ENCODE measurements at places on chromosomes 2 and 18. TPM values are rescaled to one million over a fixed set of nuclear protein-coding genes. Genes with fewer than 3 reads are reported as not detected.

DNA sequence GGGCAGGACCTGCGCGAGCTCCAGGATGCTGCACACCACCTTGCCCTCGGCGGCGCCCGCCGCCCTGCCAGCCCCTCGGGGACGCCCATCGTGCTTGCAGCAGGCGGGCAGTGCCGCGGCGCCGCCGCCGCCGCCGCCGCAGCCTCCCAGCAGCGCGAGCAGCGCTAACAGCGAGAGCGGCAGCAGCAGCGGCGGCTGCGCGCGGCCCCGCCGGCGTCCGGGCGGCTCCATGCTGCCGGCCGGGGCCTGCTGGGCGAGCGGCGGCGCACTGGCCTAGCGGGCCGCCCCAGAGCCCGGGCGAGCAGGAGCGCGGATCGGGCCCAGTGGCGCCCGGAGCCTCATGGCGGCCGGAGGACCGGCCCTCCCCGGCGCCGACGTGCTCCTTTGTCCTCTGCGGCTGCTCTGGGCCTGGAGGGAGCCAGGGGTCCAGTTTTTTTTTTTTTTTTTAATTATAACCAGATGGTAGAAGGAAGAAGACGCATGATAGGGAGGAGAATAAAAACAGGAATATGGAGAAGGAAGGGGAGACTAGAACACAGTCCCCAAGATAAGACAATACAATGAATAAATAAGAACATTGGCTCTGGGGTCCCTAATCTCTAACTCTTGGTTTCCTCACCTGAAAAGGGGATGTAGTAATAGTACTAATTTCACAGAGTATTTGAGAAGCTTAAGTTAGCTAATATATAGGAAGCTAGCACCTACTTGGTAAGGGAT lies 17.1 kb upstream of the ANKRD62 start:
- no peak for DNase-seq

Gene PLA2R1
- total RNA-seq = not detected

GRCh38 chr2:236526455-236527158 lies 43.0 kb upstream of the ACKR3 start:
- no peak for DNase-seq

Gene GLI2
- 1.2 TPM for total RNA-seq

GRCh38 chr18:48696218-48696617 lies 157.4 kb downstream of the CTIF start:
- DNase-seq = no peak

DNA sequence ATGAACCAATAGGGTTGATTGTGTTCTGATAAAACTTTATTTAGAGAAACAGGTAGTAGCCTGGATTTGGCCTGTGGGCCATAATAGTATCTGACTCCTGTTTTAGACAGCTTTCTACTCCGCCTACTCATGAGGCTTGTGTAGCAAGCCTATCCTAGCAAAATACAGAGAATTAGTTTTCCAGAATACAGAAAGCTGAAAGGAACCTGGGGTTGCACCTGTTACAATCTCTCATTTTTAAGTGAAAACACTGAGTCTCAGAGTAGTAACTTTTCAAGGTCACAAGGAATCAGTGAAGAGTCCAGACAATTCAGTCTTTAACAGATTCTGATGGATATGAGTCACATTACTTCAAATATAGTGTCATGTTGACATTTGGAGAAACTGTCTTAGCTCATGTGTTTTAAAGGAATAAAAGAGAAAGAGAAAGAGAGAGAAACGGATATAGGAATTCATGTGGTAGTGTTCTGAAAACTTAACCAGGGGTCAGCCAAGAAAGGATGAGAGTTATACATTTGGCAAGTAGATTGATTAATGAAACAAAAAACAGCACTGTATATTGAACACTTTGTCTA lies 17.0 kb downstream of the ARHGAP28 start:
- DNase-seq = no peak

Gene CD28
- 52.7 TPM for total RNA-seq

GRCh38 chr2:118696786-118697465 lies 150.5 kb downstream of the EN1 start:
- DNase-seq = no peak

GRCh38 chr2:110115291-110116032 lies at the start of gene MALL:
Gene MALL, minus strand, starts transcription at chr2:110115822. Its CDS starts 30 bp downstream, at chr2:110115792.
- DNase-seq = no peak

Gene AQP12B
- total RNA-seq = not detected

DNA sequence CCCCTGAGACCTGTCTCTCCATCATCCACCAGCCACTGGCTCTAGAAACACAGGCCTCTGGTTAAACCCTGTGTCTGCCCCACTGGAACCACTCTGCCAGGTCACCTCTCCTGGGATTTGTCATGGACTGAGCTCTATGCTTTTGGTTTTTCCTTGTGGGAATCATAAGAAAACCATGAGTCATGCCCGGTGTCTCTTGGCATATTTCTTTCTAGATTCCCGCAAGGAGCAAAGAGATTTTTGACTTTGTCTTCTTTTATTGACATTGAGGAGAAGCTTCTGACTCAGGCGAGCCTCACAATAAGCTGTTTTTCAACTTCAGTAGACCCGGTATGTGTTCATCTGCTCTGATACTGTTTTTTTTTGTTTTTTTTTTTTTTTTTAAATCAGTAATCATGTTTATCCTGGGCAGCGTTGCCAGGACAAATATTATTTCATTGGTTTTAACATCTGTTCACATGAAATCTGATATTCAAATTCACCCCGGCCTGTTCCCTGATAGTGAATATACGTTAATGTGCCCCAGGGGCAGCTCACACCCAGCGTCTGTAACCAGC lies 207.1 kb downstream of the ACKR3 start:
- no peak for DNase-seq

GRCh38 chr2:168539945-168540344 lies 83.9 kb downstream of the CERS6 start:
- no peak for DNase-seq

DNA sequence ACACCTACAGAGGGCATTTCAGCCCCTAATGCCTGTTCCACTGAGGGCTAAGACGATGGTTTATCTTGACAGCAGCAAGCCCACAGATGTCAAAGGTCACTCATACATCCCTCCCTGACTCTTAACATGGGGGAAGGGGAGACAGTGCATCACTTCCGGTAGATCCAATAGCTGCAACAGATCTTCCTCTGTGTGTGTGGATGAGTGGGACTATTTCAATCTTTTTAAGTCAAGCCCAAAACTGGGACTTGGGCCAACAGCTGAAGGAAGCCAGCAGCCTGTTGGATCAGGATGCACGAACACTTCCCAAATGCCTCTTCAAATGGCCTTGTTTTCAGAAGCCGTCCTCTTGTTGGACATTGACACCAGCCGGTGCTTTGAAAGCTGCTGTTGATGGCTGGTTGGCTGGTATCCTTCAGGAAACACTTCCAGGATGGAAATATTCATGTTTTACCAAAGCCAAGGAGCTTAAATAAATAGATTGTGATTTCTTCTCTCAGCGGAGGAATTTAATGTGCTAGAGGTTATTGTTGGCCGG lies 59.2 kb downstream of the IL1R2 start:
- DNase-seq = no peak

DNA sequence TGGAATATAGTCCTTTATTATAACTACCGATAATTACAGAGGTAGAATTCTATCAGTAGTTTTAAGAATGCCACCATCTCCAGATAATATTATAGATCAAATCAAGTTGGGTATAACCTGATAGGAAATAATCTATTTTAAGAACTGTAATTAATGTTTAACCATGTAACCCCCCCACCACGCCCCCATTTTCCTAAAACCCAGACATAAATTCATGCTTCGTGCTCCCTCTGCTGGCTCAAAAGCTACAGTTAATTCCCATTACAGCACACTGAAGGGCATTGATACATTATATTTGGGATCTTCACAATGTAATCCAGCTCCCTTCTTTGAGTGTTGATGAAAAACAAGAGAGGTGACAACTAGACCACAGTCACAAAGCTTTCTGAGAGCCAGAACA lies 228.0 kb upstream of the SMAD7 start:
- DNase-seq = no peak

DNA sequence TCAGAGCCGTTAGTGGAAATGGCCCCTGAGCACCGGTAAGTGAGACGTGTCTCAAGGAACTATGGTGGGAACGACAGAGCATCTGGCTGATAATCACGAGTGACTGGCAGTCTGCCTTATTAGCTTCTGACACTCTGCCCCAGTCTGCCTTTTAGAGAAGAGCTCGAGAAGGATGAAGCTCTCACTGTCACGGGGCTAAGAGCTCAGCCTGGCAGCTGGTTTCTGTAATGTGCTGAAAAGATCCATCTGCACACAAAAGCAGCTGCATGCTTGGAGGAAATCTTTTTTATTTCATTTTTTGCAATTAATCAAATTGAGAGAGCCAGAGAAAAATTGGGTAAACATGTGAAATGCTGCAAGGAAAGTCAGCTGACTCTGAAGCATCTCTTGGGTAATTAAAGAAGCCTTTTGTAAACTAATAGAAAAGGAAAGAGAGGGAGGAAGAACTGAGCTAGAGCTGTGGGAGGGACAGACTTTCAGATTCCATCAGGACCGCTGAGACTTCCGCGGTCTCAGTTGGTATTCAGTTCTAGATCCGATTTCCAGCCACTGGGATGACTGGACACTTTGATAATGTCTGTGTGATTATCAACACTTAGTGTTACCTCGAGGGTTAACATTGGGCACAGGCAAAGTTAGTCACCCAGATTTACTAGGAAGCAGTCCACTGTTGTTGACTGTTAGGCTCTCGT lies 24.4 kb downstream of the MBP start:
- no peak for DNase-seq

DNA sequence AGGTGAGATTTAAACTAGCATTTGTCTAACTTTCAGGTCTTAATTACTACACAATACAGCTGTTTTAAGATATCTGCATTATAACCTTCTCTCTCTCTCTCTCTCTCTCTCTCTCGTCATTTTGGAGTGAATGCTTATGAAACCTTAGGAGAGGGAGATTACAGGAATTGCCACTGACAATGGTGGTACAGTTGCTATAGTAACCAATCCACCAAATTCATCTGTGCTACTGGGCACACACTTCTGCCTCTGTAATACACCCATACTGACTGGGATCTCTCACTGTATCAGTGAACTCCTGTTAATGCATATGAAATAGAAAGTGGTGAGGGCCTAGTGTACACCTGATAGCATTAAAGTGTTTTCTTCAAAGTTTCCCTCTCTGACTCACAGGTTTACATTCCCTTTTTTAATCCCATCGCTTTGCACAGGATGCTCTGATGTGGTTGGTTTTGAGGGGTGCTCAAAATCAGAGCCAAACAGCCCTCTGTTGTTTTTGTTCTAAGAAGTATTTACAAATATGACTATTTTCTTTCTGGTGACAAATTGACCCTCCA lies 13.1 kb downstream of the KLHL14 start:
- no peak for DNase-seq

DNA sequence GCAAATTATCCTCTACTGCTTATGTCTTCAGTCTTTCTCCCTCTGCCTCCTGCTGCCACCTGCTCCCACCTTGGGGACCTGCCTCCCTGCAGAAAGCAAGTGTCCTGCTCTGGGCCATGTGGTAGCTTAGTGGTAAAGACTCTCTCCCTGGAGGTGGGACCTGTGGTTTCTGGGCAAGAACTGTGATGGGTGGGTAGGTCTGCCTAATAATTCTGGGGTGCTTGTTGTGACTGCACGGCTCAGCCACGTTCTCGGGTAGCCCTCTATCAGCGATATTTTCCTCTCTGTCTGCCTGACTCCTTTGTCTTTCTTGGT lies 16.4 kb upstream of the CD28 start:
- no peak for DNase-seq

DNA sequence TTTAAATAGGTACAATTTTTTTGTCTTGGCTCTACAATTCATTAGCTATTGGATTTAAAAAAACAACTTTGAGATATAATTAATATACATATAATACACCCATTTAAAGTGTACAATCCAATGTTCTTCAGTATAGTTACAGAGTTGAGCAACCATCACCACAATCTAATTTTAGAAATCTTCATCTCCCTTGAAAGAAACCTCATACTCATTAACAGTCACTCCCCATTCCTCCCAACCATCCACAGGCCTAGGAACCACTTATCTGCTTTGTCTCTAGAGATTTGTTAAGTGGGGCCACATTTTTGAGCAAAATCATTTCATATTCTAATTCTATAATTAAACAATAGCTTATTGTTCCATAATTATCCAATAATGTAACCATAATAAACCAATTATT lies 32.6 kb downstream of the MRPL33 start:
- no peak for DNase-seq

Gene CNTNAP5
- total RNA-seq = not detected

- no peak for DNase-seq
These were observed 13.9 kb upstream of the UGT1A8 start for GRCh38 chr2:233603520-233603919.

Gene HAAO
- 0.28 TPM for total RNA-seq

DNA sequence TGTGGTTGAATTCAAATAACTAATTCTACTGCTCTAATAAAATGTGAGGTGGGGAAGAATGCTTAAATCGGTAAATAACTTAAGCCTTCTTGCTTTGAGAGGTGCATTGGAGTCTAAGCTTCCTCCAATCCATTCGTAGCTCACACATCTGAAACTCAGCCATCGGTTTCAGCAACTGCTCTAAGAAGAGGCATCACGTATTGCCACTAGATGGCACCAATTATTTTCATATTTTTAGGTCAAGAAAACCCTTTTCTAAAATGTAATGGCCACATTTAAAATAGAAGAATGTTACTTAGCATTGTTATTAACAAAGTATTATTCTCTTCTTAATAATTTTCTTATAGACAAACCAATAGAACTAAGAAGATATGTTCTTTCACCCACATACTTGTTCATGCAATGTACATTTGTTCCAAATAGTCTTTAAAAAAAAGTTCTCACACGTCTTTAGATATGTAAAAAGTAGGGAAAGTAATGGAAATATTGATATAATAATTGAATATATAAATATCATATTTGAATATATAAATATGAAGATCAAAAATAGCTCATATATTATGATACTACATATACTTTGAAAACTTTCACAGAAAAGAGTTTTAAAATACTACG lies 229.8 kb downstream of the CCDC178 start:
- DNase-seq = no peak

Gene CAB39
- total RNA-seq = 138 TPM

Gene PRKAG3
- total RNA-seq = not detected

Gene TRABD2A
- total RNA-seq = 85.5 TPM

Gene UBE2E3
- total RNA-seq = 22.0 TPM

Gene VWC2L
- total RNA-seq = not detected

Gene PLGLB1
- total RNA-seq = 14.0 TPM

GRCh38 chr2:172640389-172640788 lies 84.5 kb downstream of the PDK1 start:
- no peak for DNase-seq

- no peak for DNase-seq
These were observed 83.0 kb downstream of the CCDC138 start for GRCh38 chr2:108869542-108869941.

DNA sequence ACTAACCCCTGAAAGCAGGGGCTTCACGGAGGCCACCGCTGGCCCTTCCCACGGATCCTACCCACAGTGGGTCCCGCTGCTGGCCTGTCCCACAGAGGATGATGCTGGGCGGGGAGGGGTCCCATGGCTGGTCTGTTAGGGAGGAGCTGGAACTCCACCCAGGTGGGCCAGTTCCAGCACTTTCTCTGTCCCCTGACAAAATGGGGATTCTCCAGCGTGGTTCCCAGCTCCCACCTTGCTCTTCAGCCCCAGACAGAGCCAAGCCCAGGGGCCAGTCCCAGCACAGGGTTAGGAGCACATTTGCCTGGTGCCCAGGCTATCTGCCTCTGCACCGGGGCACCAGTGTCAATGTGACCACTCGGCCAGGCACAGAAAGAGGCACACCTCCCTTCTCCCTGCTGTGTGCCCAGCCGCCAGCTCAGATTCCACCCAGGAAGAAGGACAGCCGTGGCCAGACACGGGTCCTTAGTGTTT lies 50.0 kb downstream of the ANKMY1 start:
- DNase-seq = no peak
